ENCODE measurements at places on chromosomes 2 and 18. TPM values are rescaled to one million over a fixed set of nuclear protein-coding genes. Genes with fewer than 3 reads are reported as not detected.

Gene DUSP2
- 2.9 TPM for total RNA-seq

Gene KCNK3
- total RNA-seq: 0.89 TPM

Gene TTN
- total RNA-seq: 3.3 TPM

Gene LYG2
- not detected for total RNA-seq

Gene TAF1B
- total RNA-seq: 22.4 TPM

Gene RBM43
- total RNA-seq: 8.1 TPM

Gene AFG3L2
- 37.5 TPM for total RNA-seq

Gene IL1F10
- not detected for total RNA-seq

Gene SLC39A6
- 186 TPM for total RNA-seq

Gene ST8SIA5
- total RNA-seq: not detected

Gene SRBD1
- 11.1 TPM for total RNA-seq

Gene RUFY4
- not detected for total RNA-seq

Gene ECEL1
- not detected for total RNA-seq

Gene RBM44
- 0.33 TPM for total RNA-seq
